ENCODE measurements at places on chromosomes 1 and 21.

GRCh38 chr1:151504759-151505158 is 6.4 kb upstream of the CGN start:
- DNase-seq: no peak

DNA sequence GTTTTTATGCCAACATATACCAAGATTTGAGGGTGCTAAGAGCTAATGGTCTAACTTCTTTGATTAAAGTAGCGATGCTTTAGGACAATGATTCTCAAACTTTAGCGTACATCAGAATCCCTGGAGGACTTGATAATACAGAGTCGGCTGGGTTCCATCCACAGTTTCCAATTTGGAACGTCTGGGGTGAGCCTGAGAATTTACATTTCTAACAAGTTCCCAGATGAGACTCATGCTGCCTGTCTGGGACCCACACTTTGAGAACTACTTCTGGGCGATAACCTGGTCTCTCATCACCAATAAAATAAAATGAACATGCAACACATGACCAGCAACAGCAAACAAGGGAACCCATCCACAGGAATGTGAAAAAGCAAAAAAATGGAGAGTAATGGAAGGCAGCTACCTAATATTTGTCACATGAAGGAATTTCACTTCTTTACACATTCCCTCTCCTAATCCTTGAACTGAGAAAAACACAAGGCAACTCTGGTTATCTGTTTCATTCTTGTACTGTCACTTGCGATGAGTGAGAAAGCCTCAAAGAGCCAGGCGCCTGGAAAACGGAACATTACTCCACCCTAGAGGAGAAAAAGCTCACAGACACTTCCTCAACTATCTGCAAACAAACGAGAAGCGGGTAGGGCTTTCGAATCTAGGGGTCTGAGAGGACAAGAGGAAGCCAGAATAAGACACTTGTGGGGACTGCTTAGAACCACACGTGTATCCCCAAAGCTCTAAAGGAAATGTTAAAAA is 14.0 kb downstream of the HSF2BP start:
- peak; percentile 64 for DNase-seq

DNA sequence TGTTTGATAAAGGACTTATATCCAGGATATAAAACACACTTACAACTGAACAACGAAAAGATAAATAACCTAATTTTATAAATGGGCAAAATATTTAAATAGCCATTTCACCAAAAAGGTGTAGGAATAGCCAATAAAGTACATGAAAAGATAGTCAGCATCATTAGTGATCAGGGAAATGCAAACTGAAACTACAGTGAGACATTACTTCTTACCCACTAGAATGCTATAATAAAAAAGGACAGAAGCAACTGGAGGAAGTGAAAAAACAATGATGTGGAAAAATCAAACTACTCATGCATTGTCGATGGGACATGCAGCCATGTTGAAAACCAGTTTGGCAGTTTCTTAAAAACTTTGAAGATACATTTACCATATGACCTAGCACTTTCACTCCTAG is 43.4 kb upstream of the HSD3B1 start:
- no peak for DNase-seq

GRCh38 chr1:228270032-228270431 is 62.2 kb downstream of the OBSCN start:
- DNase-seq: no peak

DNA sequence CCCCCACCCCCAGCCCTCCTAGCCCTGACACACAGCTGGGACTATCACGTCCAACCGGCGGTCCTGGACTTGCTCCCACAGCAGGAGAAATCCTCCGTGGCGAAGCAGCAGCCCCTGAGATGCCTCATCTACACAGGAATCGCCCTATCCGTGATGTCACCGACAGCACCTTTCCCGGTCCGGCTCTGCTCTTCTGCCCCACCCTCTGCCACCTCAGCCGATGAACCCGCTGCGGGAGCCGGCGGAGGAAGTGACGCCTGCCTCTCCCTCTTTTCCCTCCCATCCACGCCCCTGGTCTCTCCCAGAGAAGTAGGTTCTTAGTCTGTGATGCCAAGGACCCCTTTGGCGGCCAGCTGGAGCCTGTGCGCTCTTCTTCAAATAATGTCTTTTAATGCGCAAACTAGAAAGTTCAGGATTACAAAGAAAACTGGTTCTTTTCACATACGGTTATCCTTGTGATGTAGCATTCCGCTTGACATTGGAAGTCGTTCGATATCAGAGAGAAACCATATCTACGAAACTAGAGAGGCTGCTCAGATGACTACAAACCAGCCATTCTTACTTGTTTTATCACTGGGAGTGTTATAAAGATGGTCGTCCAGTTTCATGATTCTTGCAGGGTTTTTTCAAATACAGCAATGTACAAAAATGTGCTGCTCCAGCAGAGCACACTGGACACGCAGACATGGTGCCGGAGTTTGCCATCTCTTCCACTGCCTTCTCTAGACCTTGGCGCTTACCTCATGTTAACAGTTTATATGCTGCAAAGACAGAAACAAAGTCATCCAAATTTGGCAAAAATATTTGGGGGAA is 120.3 kb downstream of the PPIAL4G start:
- DNase-seq: no peak

- no peak for DNase-seq
Measured at GRCh38 chr1:22756125-22756735, 45.6 kb downstream of the EPHB2 start.

GRCh38 chr1:68213843-68214242 is 18.5 kb downstream of the WLS start:
- DNase-seq: no peak

DNA sequence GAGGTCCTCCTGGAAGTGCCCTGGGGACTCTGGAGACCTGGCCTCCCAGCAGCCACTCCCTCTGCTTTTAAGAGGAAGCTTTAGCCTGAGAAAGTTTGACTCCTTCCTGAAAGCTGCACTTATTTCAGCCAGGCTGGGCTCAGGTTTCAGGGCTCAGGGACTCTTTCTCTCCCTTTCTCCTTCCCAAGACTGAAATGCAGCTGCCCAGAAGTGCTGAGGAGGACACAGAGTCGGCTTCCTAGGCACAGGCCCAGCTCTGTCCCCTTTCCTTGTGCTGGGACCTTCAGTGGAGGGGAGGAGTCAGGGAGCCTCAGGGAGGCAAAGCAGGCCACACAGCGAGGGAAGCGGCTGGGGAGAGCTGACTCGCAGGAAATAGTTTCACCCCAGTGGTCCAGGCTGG is 137.3 kb downstream of the NAV1 start:
- no peak for DNase-seq

GRCh38 chr1:42251042-42251441 is 84.0 kb downstream of the FOXJ3 start:
- no peak for DNase-seq

- DNase-seq: no peak
Measured at GRCh38 chr1:115118086-115118485, 28.8 kb upstream of the TSPAN2 start.

DNA sequence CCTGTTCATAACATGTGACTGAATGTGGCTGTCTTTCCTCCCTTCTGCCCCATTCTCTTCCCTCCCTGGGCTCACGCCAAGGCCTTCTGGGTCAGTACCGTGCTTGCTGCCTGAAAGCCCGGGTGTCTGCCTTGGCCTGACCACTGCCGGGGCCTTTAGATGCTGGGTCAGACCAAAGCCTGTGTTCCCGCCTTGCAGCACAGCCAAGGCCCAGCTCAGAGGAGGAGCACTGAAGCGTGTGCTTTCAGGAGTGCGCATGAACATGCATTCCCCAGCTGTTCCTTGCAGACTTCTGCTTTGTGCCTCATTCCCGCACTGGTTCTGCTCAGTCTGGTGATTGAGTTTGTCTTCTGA is 27.0 kb upstream of the SARS1 start:
- no peak for DNase-seq

DNA sequence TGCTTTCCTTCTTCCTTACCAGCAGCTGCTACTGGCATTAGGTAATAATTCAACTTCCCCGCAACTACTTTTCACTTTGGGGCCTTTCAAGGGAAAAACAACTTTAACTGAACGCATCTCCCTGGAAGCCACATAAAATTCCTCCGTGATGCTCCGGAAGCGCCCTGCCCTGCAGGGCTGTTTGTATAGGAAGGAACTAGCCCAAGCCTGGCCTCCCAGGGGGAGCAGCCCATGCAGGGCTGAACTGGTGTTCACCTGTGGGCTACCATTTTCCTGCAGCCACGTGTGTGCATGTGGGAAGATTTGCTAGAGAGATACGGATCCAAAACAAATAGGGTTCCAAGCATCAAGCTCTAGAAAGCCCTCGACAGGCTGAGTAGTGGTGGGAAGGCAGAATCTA is 14.4 kb downstream of the CLDN14 start:
- no peak for DNase-seq

Data from foreskin melanocyte (primary cell).